ENCODE measurements at places on chromosomes 6 and 20.

- no peak for DNase-seq
Measured at GRCh38 chr6:134406311-134406710, 88.4 kb upstream of the SGK1 start.

DNA sequence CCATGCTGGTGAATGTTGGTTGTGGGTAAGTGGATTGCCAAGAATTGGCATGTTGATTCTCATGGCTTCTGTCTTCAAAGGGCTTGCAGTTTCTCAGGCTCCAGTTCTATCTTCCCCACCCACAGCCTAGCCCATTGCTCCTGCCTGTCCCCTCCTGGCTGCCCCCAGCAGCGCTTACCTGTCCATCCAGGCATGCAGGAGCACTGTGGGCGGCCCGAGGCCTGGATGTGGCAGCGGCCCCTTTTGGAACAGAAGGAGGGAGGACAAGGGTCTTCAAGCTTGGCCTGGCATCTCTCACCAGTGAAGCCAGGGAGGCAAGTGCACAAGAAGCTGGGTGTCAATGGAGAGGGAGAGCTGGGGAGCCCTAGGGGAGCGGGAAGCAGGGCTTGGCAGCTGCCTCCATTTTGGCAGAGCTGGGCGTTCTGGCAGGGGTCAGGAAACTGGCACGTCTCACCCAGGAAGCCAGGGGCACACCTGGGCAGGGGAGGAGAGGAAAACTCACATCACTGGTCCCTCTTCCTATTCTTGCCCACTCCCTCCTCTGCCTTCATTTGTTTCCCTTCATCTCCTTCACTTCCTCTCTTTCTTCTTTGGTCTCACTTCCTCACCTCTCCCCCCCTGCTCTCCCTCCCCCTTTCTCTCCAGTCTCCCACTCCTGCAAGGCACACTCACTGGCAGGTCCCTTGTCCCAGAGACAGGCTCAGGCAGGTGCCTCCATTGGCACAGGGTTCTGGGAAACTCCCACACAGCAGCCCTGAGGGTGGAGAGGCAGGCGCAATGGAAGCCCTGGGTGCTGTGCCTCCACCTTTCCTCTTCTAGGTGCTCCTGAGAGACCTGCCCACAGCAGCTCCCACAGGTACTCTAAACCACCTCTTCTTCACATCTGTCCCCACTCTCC is 1.3 kb downstream of the NOTCH4 start:
- DNase-seq = no peak

GRCh38 chr6:37104824-37105147 is 65.2 kb upstream of the PIM1 start:
- no peak for DNase-seq

DNA sequence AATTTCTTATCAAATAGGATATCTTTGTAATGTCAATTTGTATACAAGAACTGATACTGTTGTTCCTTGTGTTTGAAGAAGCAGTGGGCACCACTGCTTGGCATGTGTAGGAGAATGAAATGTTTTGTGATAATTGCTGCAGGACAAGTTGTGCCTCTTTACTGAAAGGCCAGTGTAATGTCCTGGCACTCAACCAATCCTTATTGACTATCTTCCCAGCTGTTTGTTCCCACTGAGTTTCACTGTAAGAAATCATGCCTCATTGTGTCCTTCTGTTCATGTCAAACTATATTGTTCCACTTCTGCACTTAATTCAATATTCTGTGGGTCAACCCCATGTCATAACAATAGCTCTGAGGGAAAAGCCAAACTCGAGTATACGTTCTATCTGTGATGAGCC is 136.1 kb upstream of the FAM83B start:
- DNase-seq = no peak

DNA sequence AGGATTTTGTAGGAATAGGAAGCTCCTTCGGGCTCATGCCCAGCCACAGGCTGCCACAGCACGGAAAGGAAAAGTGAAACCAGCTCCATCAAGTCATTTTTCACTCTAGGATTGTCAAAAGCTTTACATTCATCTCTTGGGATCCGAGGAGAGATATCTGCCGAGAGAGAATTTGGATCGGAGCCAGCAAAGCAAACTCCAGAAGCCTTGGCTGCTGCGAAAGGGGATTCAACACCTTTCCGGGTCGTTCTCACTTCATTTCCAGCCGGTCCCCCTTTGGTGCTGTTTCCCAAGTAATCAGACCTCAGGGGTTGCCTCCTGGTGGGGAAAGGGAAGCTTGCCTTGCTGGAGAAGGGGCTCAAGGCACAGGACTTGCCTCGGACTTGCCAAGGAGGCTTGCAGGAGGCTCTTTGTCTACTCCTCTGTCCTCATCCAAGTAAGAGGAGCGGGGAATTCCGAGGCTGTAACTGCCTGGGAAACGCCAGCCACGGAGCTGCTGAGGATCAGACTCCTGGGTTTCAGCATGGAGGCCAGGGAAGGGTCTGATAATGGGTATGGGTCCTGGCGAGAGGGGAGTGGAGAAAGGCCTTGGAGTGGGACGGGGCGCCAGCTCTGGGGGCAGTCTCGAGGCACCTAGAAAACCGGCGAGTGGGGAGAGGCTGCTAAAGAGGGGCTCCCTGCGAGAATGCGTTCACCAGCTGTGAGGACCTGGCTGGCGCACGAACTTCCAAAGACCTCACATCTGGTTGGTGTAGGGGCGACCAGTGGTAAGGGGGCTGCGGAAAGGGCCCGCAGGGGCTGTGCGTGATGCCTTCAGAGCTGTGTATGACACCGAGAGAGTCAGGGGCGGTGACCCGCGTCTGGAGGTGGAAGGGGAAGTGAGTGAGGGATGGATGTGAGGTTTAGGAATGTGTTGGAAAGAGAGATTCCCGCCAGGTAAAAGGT is 702 bp downstream of the ETV7 start:
- peak; percentile 52 for DNase-seq

- DNase-seq = no peak
Measured at GRCh38 chr6:163469459-163469985, 55.0 kb downstream of the QKI start.

DNA sequence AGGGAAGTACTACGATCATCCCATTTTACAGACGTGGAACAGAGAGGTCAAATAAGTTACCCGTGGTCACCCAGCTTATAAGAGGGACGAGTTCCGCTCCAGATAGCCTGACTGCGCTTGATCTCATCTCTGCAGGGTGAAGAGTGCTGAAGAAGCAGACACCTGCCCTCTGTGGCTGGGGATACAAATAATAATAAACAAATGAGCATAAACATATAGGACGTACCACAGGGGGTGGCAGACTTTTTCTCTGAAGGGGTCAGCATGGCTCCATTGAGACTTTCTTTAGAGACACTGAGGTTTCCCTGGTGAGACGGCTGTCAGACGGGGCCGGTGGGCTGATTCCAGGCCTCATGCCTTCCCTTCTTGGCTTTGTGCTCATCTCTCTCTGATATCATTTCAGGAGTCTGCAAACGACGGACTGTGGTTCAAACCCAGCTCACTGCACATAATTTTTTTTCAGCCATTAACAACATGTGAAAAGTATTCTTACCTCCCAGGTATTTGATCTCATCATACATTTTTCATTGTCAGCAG is 47.1 kb downstream of the IRF4 start:
- no peak for DNase-seq

DNA sequence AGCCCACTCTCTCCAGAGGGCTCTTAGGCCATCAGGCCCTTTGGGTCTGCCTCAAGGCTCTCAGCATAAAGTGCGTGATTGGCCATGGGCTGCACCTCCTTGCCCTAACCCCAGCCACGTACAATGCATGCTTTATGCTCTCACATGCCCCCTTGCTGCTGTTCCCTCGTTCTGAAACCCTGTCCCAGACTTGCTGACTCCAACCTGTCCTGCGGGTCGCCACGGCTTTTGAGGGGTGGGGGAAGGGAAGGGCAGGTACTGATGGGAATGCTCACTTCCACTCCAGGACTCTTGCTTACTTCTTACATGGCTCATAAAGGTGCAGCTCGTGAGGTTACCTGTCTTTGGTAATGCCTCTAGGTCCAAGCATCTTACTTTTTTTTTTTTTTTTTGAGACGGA is 6.0 kb downstream of the ARMC12 start:
- no peak for DNase-seq

DNA sequence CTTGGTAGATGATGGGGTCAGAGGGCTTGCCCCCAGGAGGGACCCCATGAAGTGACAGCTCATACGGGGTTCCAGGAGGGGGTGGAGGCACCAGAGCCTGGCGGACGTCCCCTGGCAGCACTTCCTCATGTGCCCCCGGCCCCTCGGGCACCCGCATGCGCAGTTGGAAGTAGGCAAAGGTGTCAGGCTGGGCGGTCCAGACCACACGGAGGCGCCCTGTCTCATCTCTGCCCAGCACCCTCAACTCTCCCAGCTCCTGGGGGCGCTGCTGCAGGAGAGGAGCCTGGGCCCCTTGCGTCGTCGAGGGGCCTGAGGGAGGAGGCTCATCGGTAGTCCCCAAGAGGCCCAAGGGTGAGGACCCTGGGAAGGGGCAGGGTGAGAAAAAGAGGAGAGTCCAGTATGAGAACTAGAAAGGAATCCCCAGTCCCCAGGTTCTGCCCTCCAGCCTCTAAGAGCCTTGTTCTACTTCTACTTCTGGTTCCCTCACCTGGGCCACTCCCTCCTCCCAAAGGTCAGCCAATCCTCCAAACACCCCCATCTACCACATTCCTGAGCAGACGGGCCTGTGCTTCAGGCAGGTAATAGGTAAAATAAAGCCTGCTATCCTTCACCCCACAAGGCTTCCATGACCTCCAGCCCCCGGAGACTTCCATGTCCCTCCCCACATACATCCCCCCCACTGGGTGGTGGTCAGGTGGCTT is 23.2 kb downstream of the TNXB start:
- DNase-seq = no peak

DNA sequence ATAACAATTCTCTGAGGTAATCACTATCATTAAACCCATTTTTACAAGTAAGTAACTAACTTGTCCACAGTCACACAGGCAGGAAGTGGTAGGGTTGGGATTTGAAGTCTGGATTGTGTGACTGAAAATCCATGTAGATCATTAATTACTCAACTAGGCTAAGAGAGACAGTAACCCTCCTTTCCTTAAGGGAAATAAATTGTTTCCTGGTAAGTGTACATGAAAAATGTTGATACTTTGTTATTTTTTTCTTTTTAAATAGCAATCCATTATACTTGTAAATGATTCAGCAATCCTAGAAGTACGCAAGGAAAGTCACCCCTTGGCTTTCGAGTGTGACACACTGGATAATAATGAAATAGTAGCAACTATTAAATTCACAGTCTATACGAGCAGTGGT is 11.6 kb downstream of the SPACA1 start:
- DNase-seq = no peak

- DNase-seq = no peak
Measured at GRCh38 chr6:1657116-1657770, 47.5 kb downstream of the FOXC1 start.

DNA sequence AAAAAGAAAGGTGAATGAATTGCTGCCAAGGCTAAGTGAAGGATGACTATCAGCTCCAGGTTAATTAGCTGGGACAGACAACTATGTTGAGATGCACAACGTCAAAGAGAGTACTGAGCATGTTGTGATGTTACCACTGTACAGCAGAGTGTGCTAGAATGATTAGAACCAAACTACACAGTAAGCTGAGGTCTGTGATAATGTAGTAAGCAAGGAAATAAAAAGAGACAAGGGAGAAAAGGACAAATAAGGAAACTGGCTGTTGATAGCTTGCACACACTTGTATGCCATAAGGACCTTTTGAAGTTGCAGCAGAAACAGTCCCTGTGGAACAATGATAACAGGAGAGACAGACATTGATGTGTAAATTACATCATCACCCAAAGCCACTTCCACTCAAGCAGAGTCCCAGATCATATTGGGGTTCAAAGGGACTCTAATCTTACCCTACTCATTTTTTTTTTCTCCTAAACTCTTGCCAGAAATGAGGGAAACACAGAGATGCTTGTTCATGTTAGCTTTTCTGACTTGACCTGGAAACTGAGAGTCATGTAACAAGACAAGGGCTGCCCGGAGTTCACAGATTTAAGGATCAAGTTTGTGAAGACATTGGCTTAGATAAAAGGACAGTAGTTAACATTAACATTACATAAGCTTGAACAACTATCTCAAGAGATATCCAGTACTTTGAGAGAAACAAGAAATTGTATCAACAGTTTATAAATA is 189.9 kb downstream of the CENPW start:
- DNase-seq = peak; percentile 14

- peak; percentile 23 for DNase-seq
Measured at GRCh38 chr6:37648465-37649330, 49.0 kb downstream of the MDGA1 start.

- no peak for DNase-seq
Measured at GRCh38 chr20:19901226-19901625, 115.9 kb upstream of the NAA20 start.
